ENCODE measurements at places on chromosomes 7 and 10.

GRCh38 chr10:121910673-121911420, 17.0 kb downstream of the ATE1 start:
- DNase-seq, result no peak

DNA sequence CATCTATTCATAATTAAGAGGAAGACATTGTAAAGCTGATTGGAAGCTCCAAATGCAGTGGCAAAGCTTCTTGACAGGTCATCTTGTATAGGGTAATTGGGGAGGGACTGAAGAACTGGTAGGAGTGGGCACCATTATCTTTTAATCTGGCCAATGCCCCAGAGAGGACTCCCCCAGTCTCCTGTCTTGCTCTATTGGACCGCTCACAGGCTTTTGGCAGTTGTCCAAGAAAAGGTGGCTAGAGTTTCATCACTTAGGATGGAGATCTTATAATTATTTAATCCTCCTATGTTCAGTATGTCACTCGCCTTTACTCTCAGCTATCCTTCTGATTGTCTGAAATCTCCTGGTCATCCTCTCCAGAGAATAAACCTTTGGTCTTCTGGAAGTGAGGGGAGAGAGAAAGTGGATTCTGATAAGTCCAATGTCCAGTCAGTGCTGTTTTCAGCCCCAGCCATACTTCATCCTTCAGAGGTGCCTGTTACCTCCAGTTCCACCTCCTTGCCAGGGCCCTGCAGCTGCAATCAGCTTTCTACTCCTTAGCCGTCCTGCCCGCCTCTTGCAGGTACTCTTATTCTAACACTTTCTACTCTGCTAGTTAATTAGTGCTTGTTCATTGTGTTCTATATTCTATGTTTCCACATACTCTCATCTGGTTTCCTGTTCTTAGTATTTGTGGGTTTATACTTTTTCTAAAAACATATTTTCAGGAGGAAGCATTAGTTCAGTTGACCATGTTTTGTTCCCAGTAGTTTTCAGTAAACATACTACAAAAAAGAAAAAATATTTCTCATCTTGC, 241.6 kb downstream of the NSUN6 start:
- DNase-seq, result no peak

GRCh38 chr7:8396294-8396693, 37.1 kb upstream of the NXPH1 start:
- DNase-seq, result no peak

- no peak for DNase-seq
Observed at GRCh38 chr10:28679581-28680357, 2.4 kb downstream of the BAMBI start.

GRCh38 chr10:116472891-116473290, 45.2 kb downstream of the PNLIPRP3 start:
- DNase-seq, result no peak

GRCh38 chr10:72692994-72693781, 1.2 kb downstream of the MCU start:
- no peak for DNase-seq

GRCh38 chr7:92671505-92672169, 81.4 kb upstream of the FAM133B start:
- no peak for DNase-seq

DNA sequence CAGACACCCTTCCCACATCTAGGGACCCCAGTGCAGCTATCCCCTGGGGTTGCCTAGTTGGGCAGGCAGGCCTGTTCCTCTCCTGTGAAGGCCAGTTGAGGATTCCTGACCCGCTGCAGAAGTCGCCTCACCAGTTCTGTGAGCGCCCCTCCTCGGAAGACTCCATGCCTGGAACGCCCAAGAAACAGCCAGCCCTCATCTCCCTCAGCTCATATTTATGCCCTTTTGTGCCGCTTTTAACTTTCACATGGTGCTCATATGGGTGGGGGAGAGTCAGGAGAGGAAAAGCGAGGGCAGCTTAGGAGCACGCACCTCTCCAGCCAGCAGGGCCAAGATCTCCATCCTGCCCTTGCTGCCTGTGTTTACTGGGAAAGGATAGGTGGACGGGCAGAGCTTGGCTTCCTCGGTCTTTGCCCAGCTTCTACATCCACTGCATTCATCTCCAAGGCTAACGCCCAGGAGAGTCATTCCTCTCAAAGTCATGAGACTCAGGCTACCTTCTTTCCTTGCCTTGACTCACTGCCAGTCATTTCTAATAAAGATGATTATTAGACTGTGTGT, 286.6 kb downstream of the USP6NL start:
- no peak for DNase-seq

DNA sequence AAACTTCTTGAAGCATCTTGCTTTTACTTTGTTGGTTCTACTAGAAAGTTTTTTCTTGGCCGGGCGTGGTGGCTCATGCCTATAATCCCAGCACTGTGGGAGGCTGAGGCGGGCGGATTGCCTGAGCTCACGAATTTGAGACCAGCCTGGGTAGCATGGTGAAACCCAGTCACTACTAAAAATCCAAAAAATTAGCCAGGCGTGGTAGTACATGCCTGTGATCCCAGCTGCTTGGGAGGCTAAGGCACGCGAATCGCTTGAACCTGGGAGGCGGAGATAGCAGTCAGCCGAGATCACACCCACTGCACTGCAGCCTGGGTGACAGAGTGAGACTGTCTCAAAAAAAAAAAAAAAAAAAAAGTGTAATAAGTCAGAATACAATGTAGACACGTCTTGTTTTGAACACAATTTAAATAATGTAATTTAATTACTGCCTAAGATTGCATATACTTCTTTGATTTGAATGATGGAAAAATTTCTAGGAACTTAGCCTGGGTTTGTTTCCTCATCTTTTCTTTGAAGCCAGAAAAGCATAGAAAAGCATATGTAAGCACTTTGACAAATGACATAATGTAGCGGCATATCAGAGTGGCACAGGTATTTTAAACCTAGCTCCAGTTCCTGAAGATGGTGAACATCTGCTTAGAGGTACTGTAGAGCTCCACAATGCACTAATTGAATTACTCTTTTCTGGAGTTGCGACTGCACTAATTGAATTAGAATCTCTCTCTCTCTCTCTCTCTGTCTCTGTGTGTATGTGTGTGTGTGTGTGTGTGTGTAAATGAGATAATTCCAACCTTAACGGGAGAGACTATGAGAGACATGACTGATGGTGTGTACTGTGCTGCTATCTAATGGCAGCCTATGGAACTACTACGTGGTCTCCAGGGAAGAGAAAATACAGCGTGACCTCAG, 87.8 kb downstream of the BTRC start:
- peak; percentile 72 for DNase-seq

GRCh38 chr7:135265637-135266036, 32.0 kb downstream of the STRA8 start:
- DNase-seq, result no peak

- no peak for DNase-seq
Observed at GRCh38 chr7:49432254-49432653, 341.2 kb upstream of the VWC2 start.

GRCh38 chr7:11120068-11120664, 146.5 kb downstream of the PHF14 start:
- no peak for DNase-seq

DNA sequence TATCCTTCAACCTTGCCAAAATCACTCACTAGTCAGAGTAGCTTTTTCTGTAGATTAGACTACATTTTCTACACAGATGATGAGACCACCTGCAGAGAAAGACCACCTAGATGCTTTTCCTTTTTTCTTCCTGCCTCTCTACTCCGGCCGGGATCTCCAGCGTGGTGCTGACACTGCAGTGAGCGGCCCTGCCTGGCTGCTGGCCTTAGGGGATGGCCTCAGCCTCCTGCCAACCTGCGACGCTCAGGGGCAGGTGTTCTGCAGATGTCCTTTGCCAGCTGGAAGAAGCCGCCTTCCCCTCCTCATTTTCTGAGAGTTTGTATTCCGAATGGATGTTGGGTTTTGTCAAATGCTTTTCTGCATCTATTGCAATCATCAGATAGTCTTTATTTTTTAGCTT, 43.5 kb upstream of the NKX6-2 start:
- no peak for DNase-seq

DNA sequence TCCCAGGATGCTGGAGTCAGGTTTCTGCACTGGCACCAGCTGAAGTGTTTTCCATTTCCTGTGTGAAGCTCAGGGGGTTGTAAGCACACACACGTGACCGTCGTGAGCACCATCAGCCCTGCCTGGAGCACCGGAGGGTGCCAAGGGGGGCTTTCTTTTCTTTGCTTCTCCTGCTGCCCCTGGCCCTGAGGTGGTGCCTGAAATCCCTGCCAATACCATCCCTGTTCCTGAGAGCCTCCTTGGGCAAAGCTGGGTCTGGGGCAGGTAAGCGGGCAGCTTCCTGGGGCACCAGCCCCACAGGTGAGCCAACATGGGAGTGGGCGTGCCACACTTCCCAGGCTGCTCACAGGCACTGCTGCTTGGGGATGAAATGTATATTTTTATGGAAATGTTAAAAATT, 593.6 kb downstream of the DNAJB6 start:
- no peak for DNase-seq

DNA sequence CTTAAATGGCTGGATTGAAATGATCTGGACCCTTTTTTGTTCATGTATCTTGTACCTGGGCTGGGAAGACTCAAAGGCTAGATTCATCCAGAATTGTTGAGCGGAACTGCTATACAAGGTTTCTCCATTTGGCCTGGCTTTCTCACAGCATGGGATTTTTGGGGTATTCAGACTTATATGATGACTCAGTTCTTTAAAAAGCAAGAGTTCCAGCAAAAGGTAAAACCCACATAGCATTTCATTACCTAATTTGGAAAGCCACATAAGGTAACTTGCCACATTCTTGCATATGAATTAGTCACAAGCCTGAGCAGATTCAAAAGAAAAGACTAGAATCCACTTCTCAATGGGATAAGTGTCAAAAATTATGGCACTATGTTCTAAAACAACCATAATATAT, 137.4 kb downstream of the HGF start:
- no peak for DNase-seq

GRCh38 chr10:64014281-64014680, 493.1 kb downstream of the REEP3 start:
- DNase-seq, result no peak

DNA sequence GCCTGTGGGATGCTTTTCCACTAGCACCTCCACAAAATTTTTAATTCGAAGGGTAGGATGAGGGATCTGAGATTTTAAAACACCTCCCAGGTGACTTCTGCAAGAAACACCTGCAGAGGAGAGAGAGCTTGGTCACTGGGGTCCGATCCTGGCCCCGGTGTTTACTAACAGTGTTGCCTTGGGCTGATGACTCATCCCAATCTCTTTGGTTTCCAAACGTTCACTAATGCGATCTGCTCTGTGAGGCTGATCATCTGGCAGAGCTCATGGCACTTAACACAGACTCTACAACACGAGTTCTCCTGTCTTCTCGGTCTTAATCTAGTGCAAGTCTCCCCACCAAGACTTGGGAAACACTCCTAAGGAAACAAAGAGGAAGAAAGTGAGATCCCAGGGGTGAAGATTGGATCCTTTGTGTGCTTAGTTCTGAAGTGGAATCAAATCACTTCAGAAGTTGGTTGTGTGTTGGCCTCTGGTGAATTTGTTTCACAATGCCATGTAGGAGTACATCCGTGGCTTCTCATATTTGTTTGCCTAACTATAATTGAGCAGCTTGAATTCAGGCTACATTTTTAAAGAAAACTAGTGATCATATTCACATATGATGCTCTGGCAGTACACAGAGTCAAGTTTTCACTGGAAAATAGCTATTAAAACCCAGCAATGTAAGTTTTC, 407.9 kb downstream of the NRG3 start:
- peak; percentile 46 for DNase-seq

- DNase-seq, result peak; percentile 51
Observed at GRCh38 chr7:23246555-23246954, at the start of gene GPNMB. GPNMB (plus strand) TSS chr7:23246775; CDS start chr7:23246858, 83 bp downstream.

GRCh38 chr10:100174699-100175677, 10.8 kb downstream of the ERLIN1 start:
- no peak for DNase-seq

DNA sequence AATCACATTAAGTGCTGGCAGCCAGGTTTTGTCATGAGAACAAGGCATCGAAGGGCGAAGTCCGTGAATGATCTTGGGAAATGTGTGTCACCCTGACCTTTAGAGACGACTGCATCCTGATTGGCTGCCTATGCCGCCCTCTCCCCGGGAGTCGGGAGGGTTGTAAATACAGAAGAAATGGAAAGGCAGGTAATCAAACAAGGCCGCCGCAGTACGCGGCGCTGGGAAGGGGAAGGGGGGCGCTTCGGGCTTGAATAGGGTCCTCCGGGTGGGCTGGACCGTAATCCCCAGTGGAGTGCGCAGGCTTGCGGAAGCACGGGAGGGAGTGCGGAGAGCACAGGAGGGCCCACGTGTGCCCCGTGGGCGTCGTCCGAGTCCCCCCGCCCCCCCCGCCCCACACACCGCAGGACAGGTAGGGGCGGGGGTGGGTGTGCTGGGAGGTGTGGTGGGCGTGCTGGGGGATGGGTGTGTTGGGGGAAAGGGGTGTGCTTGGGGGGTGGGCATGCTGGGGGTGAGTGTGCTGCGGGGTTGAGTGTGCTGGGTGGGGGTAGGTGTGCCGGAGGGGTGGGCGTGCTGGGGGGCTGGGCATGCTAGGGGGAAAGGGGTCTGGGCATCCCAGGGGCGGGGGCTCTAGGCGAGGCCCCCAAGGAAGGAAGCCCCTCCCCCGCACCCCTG, 169.4 kb downstream of the ARHGAP12 start:
- DNase-seq, result peak; percentile 70

GRCh38 chr7:139598642-139599041, 75.2 kb downstream of the CLEC2L start:
- no peak for DNase-seq

GRCh38 chr10:1102416-1102815, 46.2 kb downstream of the WDR37 start:
- no peak for DNase-seq

DNA sequence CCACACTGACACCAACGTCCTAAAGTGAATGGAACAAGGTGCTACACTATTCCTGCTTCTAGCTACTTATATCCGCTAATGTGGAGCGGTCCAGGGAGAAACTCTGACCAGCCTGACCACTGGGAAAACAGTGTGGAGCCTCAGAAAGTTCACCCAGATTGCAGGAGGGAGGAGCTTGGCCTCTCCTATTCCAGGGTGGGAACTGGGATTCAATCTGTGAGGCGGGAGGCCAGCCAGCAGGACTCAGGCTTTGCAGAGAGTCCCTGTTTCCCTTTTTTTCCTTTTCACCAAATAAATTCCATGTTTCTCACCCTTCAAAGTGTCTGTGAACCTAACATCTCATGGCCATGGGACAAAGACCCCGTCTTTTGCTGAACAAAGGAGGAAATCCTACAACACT, 86.4 kb upstream of the SEMA3C start:
- DNase-seq, result no peak

DNA sequence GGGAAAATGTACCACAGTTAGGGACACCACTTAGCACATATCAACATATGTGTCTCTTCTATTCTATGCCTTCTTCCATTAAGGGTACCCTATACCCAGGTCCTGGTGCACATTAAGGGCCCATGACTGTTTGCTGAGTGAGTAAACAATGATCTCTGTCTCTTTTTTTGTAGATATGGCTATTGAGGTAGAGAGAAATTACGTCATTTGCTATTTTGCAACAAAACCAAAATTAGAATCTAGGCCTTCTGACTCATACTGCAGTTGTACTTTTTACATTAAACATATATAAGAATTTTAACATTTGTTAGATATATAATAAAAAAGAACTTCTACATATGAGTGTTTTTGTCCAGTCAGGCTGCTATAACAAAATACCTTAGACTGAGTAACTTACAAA, 683.2 kb upstream of the LRRN3 start:
- no peak for DNase-seq

All from urothelium cell line (cell line).